ENCODE measurements at places on chromosomes 4 and X. TPM values are rescaled to one million over a fixed set of nuclear protein-coding genes. Genes with fewer than 3 reads are reported as not detected.

The FAM149A gene
- 10.1 TPM for total RNA-seq

The GPR173 gene
- 1.9 TPM for total RNA-seq

The PGM2 gene
- 20.6 TPM for total RNA-seq

The SHROOM4 gene
- 22.0 TPM for total RNA-seq

The PABPC1L2A gene
- not detected for total RNA-seq

The CT45A3 gene
- not detected for total RNA-seq

The TRO gene
- total RNA-seq, result 3.9 TPM

The RIPPLY1 gene
- not detected for total RNA-seq
